Type B pancreatic cell (in vitro differentiated cells): ENCODE measurements at places on chromosomes 12 and 14.
A peak's percentile ranks its signal among the peaks of the same experiment; 100 is the strongest.

DNA sequence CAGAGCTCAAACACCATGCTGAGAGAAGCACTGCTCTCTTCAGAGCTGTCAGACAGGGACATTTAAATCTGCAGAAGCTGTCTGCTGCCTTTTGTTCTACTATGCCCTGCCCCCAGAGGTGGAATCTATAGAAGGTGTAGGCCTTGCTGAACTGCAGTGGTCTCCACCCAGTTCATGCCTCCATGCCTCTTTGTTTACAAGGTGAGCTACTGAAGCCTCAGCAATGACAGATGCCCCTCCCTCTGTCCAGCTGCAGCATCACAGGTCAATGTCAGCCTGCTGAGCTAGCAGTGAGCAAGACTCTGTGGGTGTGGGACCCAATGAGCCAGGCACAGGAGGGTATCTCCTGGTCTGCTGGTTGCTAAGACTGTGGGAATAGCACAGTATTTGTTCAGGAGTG, 25.4 kb upstream of the CCDC198 start:
- no peak for DNase-seq

GRCh38 chr12:15494329-15495046, 172.2 kb downstream of the PTPRO start:
- DNase-seq, result no peak

- no peak for DNase-seq
These were observed 13.4 kb downstream of the ZC3H14 start for GRCh38 chr14:88576222-88576621.

GRCh38 chr12:5456906-5457305, 25.0 kb downstream of the NTF3 start:
- DNase-seq, result no peak

- no peak for DNase-seq
These were observed 27.0 kb upstream of the EEA1 start for GRCh38 chr12:92955997-92956663.

GRCh38 chr12:50986966-50987737, 34.8 kb downstream of the HIGD1C start:
- DNase-seq, result no peak

GRCh38 chr12:34397591-34398365, 375.5 kb downstream of the ALG10 start:
- DNase-seq, result peak; percentile 51

GRCh38 chr12:23585782-23586163, 363.7 kb downstream of the SOX5 start:
- DNase-seq, result no peak

- DNase-seq, result no peak
These were observed 11.1 kb downstream of the SSH1 start for GRCh38 chr12:108846290-108846701.

- DNase-seq, result no peak
These were observed 856 bp upstream of the EIF4B start for GRCh38 chr12:53005215-53005985.

- DNase-seq, result no peak
These were observed 521.8 kb upstream of the CCDC196 start for GRCh38 chr14:65964366-65964765.

- DNase-seq, result no peak
These were observed 120.4 kb downstream of the ANO6 start for GRCh38 chr12:45336331-45336730.

DNA sequence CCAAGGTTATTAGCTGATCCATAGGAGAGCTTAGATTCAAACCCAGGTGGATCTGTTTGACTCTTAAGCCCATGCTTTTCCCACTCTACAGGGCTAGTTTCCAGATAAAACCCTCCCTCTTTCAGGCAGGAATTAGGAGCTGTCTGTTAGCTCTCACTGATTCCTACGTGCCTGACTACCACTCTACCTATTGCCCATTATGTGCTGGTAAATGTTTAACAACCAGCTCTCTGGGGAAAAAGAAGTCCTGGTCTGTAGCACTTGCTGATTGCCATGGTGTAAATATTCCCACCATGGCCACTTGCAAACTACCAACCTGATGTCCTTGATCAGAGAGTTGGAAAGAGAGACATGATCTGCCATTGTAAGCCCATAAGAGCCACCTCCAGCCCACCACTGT, 65.5 kb upstream of the BDKRB2 start:
- peak; percentile 13 for DNase-seq

- peak; percentile 66 for DNase-seq
These were observed 68.6 kb upstream of the C14orf180 start for GRCh38 chr14:104510794-104511611.

DNA sequence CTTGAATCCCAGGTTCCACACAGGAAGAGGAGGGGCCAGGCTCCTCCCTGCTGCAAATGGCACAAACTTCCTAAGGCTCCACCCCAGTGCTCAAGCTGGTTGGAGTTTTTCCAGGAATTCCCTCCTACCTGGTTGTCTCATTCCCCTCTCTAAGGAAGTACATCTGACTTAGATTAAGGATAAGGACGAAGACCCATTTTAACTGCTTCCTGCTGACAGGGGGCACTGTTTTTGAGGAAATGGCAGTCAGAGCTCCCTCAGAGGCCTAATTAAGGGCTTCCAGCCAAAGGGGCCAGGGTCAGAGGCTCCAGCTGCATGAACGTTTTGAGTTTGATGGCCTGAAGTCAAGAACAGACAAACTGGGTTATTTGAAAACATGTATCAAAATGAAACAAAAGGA, 1084.7 kb downstream of the SLC6A15 start:
- no peak for DNase-seq

- no peak for DNase-seq
These were observed 170.9 kb downstream of the MSRB3 start for GRCh38 chr12:65449400-65449799.

GRCh38 chr14:22837750-22838538, 1.6 kb downstream of the MMP14 start:
- no peak for DNase-seq

GRCh38 chr14:94887591-94887990, 117.7 kb upstream of the GSC start:
- no peak for DNase-seq

GRCh38 chr12:65902500-65902899, 78.2 kb downstream of the HMGA2 start:
- no peak for DNase-seq

GRCh38 chr12:88544991-88545980, 35.0 kb downstream of the KITLG start:
- no peak for DNase-seq

DNA sequence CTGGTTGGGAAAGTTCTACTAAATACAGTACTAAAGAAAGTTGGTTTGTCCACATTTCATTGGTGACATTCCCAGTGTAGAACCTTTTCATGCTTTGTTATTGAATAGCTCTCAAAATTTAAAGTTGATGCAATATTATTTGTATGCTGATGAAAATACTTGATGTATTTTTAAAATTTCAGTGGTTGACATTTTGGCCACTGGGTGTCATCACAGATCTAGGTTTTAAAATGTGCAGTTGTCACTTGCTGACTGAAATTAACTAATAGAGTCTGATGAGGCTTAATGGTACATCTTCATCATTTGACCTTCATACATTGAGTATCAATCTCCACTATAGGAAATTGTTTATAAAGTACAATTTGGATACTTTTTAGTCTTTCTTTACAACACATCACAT, 37.1 kb downstream of the CMAS start:
- no peak for DNase-seq

DNA sequence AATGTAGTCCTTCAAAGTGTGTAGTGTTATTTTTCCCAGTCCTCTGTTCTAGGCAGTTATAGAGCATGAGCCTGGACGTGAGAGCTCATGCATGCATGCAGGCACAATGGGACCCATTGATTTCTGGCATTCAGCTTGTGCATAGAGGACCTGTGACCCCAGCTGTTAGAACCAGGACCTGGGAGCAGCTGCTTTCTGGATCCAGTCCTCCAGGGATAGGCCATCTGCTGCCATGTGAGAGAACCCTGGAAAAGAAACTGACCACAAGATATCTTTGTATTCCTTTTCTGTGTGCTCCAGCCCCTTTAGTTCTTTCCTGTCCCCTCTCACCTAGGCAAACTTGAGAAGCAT, 76.9 kb downstream of the SUSD6 start:
- no peak for DNase-seq

GRCh38 chr12:82880442-82880901, 193.8 kb downstream of the TMTC2 start:
- no peak for DNase-seq

DNA sequence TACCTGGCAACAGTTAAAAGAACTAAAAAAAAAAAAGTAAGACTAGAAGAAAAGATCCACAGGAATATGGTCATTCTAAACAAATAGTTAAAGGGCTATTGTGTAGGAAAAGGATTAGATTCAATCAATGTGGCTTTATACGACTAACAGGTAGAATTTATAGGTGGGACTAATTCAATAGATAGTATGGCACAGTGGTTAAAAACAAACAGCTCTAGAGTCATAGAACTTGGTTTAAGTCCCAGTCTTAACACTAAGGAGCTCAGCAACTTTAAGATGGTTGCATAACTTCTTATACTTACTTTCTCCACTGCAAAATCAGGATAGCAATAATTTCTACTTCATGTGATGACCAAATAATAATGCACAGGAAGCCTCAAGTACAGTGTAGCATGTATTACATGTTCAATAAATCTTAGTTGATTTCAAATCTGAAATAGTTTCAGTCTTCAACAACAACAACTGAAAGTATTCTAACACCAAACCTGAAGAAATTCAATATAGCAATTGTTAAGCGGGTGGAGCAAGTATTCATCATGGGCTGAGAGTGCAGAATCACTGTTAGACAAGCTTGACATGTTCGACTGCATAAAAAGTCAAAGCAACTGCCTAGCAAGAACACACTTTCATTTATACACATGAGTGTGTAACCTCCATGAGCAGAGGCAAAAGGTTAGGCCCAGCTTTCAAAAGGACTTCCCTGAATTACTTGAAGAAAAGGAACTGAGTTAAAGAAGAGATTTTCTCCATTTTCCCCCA, 50.4 kb downstream of the ITPR2 start:
- no peak for DNase-seq
